SK-N-SH (cell line): ENCODE measurements at places on chromosomes 1 and 21.
A peak's percentile ranks its signal among the peaks of the same experiment; 100 is the strongest.

- no peak for DNase-seq
These were observed 28.3 kb upstream of the PPM1J start for GRCh38 chr1:112743174-112744008.

- no peak for DNase-seq
These were observed 153.8 kb upstream of the HMGB4 start for GRCh38 chr1:33709783-33710718.

- DNase-seq = no peak
These were observed 31.7 kb downstream of the ELK4 start for GRCh38 chr1:205600085-205600484.

- DNase-seq = no peak
These were observed 107.5 kb upstream of the CLDN14 start for GRCh38 chr21:36587388-36587787.

DNA sequence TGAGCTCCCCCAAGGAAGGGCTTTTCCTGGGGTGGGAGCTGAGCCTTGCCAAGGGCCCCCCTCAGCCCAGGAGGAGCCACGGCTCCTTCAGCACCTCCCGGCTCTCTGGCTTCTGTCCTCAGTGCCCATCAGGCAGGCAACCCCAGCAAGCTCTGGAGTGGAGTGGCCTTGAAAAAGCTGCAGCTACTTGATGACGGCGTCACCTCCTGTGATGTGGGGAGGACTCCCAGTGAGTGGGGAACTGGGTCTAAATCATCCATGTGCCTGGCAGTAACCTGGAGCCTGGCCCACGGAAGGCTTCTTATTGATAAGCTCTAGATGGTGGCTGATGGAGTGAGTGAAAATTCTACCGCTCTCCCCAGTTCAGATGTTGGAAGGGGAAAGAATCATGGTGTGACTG is 114.4 kb downstream of the TMEM53 start:
- DNase-seq = no peak

DNA sequence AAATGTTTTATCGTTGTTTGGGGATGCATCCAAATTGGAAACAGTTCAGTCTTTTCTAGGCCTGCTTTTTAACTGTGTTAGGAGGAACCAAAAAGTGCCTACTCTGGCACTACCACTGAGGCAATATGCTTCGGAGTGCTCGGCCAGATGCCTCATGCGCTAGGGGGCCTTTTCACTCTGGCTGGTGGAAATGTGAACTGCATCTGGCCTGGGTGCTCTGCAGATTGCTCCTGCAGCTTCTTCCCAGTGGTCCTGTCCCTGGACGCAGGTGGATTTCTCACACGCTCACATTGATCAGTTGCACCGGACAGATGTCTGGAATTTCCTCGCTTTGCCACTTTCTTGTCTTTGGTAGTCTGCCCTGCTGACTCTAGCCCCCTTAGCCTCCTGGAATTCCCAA is 330.2 kb upstream of the FMN2 start:
- DNase-seq = peak; percentile 17

DNA sequence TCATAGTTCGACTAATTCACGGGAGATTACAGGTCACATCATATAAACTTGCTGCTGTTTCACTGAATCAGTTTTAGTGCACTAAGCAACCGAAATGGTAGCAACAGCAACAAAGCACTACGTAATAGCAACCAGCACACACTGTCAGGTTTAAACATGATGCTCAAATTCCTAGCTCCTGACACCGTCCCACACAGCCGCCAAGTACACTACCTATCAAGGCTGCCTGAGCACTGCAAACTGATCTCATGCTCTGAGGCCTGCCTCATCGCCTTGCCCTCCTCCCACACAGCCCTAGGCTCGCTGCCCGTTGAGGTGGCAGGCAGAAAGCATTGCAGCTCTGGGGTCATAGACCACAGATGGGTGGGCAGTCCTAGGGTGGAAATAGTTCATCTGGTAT is 12.4 kb downstream of the LAMC2 start:
- no peak for DNase-seq

DNA sequence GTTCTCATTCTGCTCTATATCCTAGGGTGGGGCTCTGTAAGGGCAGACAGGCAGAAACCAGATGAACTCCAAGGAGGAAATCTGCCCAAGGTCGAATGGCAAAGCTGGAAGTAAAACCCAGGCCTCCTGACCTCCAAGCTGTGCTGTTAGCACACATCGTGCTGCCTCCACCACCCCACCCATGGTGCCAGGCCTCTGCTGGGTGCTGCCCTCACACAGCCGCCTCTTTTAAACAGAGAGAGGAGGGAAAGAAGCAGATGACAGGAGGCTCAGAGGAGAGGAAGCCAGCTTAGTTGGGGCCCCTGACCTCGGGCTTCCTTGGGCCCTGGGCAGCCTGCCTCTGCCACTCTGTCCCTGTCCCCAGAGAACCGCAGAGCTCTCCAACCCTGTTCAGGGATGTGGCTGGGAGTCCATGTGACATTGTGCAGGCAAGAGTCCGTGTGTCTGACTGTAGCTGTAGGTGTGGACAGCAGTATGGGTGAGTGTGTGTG is 1.1 kb downstream of the SYNC start:
- DNase-seq = no peak

DNA sequence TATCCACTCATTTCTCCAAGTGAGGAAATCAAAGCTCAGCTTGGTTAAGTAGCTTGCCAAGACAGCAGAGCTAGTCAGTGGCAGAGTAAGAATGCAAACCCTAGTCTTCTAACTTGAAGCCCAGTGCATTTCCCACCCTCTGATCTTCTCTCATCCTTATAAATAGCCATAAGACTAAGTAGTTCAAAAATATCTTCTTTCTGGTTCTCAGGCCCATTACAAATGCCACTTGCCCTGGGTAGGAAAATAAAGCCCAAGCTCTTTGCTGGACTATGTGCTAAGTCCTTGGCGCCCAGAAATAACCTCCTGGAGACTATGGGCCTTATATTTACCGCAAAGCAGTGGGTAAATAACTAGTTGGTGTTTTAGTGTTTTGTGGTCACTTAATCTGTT is 505.8 kb downstream of the PLPP3 start:
- no peak for DNase-seq

DNA sequence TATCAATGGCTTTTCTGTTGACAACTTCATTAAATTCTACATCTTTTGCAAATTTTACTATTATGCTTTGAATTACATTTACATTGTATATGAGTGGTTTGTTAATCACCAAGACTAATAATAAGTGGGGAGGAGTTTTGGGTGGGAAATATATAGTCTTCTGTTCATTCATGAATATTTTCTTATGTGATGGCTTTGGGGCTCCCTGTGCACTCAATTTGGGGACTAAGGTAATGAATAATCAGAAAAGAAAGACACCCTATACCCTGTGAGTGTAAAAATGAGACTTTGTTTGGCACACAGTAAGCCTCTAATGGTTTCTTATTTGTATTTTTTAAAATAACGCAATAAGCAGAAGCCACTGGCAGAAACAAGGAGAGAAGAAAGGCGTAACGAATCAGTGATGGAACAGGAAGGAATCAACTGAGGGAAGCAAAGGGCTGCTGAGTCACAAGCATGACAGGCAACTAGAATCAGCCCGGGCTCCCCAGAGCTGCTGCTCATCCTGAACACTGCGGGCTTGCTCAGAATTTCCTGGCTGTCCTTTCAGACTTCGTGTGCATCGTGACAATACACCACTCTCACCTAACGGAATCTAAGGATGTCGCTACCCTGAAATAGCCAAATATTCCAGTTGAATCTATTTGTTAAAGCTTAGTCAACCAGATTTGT is 20.8 kb upstream of the RGS2 start:
- no peak for DNase-seq
